ENCODE measurements at places on chromosomes 5 and 9.

DNA sequence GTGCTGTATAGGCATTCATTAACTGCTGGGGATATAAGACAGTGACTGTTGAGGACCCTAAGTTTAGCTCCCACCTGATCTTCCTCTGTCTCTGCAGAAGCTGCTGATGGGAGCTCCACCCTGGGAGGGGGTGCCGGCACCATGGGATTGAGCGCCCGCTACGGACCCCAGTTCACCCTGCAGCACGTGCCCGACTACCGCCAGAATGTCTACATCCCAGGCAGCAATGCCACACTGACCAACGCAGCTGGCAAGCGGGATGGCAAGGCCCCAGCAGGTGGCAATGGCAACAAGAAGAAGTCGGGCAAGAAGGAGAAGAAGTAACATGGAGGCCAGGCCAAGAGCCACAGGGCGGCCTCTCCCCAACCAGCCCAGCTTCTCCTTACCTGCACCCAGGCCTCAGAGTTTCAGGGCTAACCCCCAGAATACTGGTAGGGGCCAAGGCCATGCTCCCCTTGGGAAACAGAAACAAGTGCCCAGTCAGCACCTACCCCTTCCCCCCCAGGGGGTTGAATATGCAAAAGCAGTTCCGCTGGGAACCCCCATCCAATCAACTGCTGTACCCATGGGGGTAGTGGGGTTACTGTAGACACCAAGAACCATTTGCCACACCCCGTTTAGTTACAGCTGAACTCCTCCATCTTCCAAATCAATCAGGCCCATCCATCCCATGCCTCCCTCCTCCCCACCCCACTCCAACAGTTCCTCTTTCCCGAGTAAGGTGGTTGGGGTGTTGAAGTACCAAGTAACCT, 22.1 kb downstream of the PCDHGC5 start:
- DNase-seq = no peak

GRCh38 chr9:125889112-125889475, 141.9 kb downstream of the PBX3 start:
- DNase-seq = no peak

DNA sequence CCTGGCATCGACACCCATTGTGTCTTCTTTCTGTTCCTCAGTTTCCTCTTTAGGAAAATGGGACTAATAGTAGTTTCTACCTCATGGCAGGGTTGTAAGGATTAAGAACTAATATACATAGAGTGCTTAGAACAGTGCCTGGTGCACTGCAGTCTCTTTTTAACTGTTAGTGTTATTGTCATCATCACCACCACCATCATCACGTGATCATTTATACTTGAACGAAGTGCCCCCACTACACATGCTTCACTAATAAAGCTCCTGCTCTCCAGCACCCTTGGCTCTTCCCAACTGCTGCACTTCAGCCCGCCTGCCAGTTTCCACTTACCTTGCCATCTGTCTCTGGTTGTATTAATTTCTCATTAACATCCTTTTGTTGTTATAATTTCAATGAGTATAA, 35.8 kb upstream of the MAST4 start:
- no peak for DNase-seq

DNA sequence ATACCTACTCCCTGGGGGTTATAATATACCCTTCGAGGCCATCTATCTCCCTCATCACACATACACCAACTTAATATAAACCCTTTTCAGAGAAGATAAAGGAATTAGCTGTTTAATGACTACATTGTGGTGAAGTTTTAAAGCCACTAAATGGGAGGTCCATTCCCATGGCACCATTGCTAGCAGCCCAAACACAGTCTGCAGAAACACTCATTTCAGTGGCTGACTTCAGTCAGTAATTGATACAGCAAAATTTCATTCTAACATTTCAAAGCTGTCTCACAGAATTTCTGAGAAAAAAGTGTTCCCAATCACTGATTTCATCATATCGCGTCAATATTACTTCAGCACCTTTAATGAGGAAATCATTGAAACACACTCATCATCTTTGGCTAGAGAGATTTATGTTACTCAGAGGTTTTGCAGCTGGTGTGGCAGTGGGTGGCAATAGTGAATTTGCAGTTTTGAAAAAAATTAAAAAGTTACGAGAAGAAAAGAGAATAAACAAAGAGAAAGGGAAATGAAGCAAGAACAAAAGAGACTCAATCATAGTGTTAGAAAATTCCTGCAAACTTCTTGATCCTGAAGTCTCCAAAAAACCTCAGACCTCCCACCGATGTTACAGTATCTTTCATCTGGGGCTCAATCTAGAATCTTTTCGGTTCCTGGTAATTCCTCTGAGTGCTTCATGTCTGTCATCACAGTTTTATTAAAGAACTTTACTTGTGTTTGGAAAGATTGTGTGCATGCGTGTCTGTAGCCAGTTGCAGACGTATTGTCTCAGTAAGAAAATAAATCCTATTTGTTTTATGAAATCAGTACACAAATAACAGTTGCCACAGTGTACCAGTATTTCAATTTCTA, 105.0 kb downstream of the ERCC6L2 start:
- DNase-seq = peak; percentile 34

GRCh38 chr5:13945271-13945670, 783 bp upstream of the DNAH5 start:
- DNase-seq = no peak

DNA sequence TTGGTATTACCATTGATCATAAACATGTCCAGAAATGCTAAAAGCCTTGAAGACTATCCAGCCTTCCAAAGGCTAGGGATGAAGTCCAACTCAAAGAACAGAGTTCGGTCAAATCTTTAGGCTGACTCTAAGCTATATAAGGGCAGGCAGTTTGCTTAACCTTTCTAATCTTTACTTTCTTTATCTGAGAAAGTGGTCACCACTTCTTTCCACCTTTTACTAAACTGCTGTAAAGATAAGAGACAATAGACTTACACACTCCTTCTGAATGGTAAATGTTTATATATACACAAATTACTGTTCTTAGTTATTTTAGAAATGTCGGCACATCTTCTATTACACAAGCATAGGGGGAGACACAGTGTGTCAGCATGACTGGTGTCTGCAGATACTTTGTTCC, 100.4 kb downstream of the NREP start:
- no peak for DNase-seq

GRCh38 chr5:132221781-132222648, 5.6 kb downstream of the P4HA2 start:
- peak; percentile 26 for DNase-seq

DNA sequence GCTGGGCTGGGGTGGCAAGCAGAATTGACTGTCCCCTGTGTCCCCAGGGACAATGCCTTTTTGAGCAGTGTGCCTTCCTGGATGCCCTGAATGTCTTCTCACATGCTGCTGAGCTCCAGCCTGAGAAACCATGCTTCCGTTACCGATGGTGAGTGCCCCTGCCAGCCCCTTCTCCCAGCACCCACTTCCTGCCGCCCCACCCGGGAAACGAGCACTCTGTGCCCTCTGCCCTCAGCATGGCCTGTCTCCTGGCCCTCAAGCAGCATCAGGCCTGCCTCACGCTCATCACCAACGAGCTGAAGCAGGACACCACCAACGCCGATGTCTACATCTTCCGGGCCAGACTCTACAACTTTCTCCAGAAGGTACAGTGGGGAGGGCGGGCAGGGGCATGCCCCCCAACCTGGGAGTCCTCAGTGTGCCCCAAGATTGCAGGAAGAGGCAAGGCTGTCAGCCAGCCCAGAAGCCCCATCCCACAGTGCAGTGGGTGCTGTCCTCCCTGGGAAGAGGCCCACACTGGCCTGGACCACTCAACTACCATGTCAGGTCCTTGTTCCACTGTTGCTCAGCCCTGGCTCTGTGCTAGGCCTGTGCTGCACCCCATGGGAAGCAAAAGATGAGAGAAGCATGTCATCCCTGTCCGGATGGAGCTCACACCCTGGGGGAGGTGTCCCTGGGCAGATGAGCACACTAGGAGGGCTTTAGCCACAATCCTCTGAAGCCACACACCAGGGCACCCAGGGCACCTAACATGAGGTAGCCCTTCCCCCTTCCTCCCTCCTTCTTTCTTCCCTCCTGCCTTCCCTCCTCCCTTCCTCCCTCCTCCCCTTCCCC, 4.4 kb downstream of the TTC16 start:
- no peak for DNase-seq

DNA sequence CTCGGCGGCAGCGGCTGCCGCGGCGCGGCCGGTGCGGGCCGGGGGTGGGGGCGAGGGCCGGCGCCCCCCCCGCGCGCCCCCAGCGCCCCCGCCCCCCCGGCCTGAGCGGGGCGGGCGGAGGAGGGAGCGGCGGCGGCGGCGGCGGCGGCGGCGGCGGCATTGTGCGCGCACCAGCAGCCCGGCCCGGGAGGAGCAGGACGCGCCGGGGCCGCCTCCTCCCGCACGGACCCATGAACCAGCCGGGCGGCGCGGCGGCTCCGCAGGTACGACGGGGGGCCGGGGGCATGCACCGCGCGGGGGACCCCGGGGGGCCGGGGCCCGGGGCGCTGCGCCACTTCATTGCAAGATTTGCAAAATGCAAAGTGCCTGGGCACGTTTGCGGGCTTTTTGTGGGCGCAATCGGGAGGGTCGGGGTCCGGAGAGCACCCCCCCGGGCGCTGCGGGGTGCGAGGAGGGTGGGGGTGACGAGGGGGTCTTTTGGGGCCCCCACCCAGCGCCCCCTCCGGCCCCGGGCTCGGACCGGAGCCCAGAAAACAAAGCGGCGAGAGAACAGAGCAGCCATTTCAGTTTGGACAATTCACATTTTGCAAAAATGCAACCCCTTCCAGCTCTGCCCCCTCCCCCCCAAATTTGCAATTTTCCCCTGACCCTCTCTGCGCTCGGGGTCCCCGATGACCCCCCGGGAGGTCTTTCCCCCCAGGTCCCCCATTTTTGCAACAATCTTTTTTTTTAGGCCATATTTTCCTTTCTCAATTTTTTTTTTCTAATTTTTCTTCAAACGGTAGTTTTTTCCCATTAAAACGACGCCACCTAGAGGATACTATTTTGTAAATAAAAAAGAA, at the start of gene ZNF618:
Gene ZNF618 (plus strand): TSS at position 159 of the 842 bp plus-strand sequence. CDS start 72 bp downstream, at position 231.
- DNase-seq = peak; percentile 52

- peak; percentile 93 for DNase-seq
These were observed 726.4 kb upstream of the GRAMD2B start for GRCh38 chr5:125696762-125697161.

DNA sequence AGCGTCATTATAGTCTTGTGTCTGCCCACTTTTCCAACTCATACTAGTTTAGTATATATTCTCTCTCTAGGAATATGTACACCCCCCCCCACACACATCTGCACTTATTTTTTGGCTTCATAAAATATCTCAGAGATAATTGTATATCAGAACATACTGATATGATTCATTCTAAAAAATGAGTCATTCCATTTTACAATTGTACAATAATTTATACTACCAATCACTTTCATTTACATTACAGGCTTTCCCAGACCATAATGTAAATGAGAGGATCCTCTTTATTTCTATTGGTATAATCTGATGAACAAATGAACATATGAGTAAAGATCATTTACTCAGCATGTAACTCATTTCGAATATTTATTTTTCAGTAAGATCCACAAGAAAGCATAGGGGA, 1842.9 kb upstream of the C9orf72 start:
- no peak for DNase-seq

GRCh38 chr9:136631038-136632000, 31.4 kb upstream of the EGFL7 start:
- peak; percentile 80 for DNase-seq

- DNase-seq = no peak
These were observed 619.9 kb downstream of the KIF4B start for GRCh38 chr5:155633338-155633957.

DNA sequence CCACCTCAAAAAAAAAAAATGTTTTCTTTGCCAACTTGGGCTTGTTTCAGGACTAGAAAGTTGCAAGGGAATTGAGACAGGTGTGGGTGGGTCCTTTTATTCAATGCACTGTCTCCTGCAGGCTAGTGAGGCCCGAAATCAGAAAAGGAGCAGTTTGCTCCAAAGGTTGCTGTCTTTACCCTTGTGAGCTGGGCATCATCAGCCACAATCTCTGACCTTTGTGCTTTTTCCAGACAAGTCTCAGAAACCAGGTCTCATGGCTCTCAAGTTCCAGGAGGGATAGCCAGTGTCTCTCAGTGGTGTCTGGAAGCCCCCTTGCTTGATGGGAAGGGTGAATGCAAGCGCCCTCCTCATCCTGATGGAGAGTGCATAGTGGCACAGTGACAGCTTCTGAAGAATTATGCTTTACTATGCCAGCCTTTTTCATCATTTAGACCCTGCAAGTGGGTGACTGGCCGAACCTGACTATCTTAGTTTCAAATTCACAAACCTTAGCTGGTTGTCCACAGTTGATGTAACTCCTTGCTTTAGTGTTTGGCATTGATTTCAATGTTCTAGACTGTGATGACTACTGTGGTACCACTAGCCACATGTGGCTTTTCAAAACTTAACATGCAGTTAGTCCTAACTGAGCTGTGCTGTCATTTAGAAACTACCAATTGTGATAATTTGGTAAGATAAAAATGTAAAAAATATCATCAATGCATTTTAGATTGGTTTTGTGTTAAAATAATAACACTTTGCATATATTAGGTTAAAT, 468.6 kb downstream of the GADD45G start:
- no peak for DNase-seq

DNA sequence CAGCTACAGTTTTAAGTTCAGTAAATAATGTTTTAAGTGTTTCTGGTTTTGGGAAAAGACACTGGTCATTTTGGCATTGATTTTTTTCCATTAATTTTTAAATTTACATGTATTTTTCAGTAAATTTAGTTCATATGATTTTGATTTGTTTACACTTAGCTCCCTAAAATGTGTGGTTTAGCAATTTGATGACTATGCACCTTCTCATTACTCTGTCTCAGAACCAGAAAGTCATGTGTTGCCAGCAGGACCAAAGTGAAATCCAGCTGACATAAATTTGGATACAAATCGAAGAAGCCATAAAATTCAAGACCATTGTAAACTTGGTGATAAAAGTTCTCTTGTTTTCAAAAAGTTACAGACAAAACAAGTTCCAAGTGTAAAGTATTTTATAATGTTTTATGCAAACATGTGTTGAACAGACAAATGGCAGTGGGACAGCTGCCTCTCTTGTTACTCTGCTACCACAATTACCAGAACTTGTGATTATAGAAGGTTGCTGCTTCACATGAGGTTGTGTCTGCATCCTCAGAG, 354.8 kb downstream of the NR2F1-AS1 start:
- DNase-seq = no peak

DNA sequence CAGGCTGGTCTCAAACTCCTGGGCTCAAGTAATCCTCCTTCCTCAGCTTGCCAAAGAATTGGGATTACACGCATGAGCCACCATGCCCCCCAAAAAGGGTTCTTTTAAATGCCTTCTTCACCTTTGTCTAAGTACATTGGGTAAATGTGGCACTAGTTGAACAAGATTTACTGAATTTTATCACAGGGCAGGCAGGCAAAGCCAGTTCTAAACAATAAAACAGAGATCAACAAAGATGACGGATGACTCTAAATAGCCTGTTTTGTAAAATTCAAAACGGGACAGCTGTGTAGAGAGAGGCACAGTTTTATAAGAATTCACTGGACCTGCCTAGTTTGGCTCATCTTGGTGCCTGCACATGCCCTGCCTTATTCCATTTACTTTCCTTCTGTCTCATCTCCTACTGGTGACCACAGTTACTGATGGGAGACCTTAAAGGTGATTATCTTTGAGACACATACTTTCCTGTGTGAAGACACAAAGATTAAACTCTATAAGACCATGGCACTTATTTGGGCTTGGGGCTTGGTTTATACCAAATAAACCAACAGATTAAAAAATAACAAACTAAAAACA, 149.6 kb upstream of the DMRT1 start:
- DNase-seq = no peak
